ENCODE measurements at places on chromosomes 2 and 18. TPM values are rescaled to one million over a fixed set of nuclear protein-coding genes. Genes with fewer than 3 reads are reported as not detected.

The ATP8B1 gene
- 4.2 TPM for total RNA-seq

The ASB18 gene
- total RNA-seq, result not detected

The G6PC2 gene
- not detected for total RNA-seq

The COL5A2 gene
- 21.4 TPM for total RNA-seq

The PIEZO2 gene
- 3.9 TPM for total RNA-seq

The SLC4A5 gene
- total RNA-seq, result 2.7 TPM

The TMEM17 gene
- 4.4 TPM for total RNA-seq

The REG1B gene
- not detected for total RNA-seq

The ZAP70 gene
- total RNA-seq, result 0.49 TPM

The SERPINB13 gene
- under 0.01 TPM for total RNA-seq

The ASXL3 gene
- 91.7 TPM for total RNA-seq

The KYNU gene
- under 0.01 TPM for total RNA-seq

The TUBB8B gene
- total RNA-seq, result not detected

The HOXD4 gene
- total RNA-seq, result not detected

The BMP10 gene
- not detected for total RNA-seq

The PTPN18 gene
- 16.2 TPM for total RNA-seq

The PLA2R1 gene
- total RNA-seq, result 1.7 TPM

The SERPINB8 gene
- 0.98 TPM for total RNA-seq

The DSG1 gene
- total RNA-seq, result 0.49 TPM

The CHST9 gene
- total RNA-seq, result 3.9 TPM

The APOB gene
- 0.25 TPM for total RNA-seq

The CCDC121 gene
- total RNA-seq, result 3.9 TPM

The MPHOSPH10 gene
- total RNA-seq, result 26.1 TPM

The DGKD gene
- 51.6 TPM for total RNA-seq

The SLC5A7 gene
- total RNA-seq, result 2.5 TPM

The PRSS56 gene
- under 0.01 TPM for total RNA-seq

The PTH2R gene
- total RNA-seq, result 2.0 TPM

The MYCN gene
- total RNA-seq, result 47.5 TPM

Measured in temporal lobe (tissue), 4 donors.